ENCODE measurements at places on chromosomes 11 and 22.

DNA sequence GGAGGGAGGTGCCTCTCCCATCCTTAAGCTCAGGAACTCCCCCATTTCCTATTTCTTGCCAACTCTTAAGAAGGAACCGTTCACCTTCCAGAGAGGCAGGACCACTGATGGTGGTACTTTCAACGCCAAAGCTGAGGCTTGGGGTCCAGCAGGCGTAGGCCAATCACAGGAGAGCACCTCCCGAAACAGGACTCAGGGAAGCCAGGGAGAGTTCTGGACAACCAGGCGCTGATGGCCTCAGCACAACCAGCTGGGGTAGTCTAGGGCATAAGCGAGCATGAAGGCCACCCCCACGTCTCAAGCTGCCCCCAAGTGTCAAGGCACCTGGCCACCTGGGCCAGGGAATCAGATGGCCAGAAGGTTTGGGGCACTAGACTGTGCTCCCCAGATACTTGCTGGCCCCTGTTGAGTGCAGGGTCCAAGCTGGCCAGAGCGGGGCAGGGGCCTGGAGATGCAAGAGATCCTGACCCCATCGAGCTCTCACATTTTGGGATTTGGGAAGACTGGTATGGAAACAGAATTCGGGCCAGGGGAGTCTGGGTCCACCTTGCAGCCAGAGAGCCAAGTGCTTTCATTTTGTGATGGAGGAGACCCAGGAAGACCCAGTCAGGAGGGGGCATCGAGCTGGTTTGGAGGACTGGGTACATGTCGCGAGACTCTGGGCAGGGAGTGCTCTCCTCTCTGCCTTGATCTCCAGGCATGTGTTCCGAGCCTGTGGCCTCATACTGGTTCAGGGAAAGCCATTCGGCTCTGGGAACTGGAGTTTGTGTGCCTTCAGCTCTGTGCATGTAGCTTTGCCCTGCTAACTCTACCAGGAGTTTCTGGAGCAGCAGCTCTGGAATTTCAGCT, 926 bp downstream of the CD6 start:
- no peak for DNase-seq

GRCh38 chr11:102810950-102811660, 13.1 kb upstream of the MMP1 start:
- no peak for DNase-seq

GRCh38 chr11:102115557-102115956, 5.3 kb downstream of the YAP1 start:
- DNase-seq: no peak

GRCh38 chr22:17853073-17853472, 78.8 kb upstream of the BID start:
- DNase-seq: no peak

DNA sequence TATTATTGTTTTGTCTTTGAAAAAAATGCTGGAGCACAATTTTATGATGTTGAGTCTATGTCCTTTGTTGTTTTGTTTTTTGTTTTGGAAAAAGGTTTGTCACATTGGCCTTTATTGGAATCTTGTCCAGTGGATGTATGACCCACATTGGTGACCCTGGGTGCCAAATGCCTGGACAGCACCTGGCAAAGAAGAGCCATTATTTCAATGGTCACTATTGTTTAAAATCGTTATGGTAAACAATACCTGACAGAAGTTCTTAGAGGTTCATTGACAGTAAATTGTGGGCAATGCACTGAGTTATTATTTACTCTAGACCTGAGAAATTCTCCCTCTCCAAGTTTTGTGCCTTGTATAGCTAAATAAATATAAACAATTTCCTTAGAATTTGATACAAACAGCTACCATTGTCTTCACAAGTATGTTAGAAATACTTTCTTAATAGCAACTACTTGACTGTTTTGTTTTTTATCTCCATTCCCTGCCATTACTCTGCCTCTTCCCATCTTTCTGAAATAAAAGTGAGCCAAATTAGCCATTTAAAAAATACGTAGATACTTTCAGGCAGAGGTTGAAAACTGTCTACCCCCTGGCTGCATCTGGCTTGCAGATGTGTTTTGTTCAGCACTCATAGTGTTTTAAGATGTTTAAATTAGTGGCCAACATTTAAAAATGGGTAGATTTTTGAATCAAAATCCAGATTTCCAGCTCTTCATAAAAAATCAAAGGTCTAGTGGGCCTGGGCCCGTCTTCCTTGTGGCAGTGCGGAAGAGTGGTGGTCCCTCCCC, 39.9 kb downstream of the BMAL1 start:
- no peak for DNase-seq

GRCh38 chr11:124167826-124168231, 15.3 kb upstream of the OR10D3 start:
- no peak for DNase-seq

GRCh38 chr11:66051371-66051765, 796 bp upstream of the SF3B2 start:
- DNase-seq: no peak

DNA sequence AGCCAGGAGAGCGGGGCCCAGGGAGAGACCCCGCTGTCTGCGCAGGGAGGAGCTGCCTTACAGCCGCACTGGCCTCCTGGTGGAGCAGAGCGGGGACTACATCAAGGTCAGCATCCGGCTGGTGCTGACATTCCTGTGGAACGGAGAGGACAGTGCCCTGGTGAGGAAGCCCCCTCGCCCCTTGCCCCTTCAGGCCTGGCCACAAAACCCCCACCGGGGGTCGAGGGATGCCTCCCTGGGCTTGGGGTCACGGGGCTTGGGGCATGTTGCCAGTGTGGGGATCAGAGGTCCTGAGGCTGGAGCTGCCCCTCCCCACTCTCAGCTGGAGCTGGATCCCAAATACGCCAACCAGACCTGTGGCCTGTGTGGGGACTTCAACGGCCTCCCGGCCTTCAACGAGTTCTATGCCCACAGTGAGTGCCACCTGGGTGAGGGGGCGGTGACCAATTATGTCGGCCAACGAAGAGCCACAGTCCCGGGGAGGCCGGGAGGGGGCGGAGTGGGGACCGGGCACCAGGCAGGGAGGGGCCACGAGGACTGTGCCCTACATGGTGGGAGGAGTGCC, 4.2 kb downstream of the MUC5B start:
- no peak for DNase-seq

- no peak for DNase-seq
These were observed 69.9 kb downstream of the MPPED1 start for GRCh38 chr22:43481568-43482317.

- DNase-seq: no peak
These were observed 1.3 kb upstream of the SCUBE1 start for GRCh38 chr22:43344520-43344787.

GRCh38 chr11:74233683-74234082, 62.6 kb downstream of the PPME1 start:
- DNase-seq: no peak

DNA sequence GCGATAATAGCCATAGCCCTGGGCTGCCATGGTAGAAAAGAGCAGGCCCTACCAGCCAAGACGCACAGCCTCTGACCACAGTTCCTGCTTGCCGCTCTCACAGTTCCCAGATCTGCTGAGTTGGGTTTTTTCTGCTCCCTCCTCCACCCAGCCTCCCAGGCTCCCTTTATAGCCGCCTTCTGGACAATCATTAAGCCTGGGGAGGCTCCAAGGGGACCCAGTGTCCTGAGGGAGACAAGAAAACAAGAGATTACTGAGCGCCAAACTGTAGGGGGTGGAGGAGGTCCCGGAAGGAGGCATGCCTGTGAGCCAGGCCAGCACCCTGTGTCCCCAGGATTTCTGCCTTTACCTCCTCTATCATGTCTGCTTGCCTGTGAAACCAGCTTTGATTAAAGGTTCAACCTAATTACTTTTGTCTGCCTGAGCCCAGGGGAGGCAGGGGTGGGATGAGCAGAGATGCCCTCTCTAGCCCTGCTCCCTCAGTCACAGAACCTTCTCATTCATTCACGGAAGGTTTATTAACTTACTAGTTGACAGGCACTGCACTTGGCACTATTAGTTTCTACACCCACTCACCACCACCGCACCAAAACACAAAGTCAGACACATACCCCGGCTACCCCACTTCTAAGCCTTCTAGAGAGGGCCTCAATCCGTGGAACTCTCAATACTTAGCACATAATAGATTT, 1.2 kb downstream of the SLC37A4 start:
- no peak for DNase-seq

DNA sequence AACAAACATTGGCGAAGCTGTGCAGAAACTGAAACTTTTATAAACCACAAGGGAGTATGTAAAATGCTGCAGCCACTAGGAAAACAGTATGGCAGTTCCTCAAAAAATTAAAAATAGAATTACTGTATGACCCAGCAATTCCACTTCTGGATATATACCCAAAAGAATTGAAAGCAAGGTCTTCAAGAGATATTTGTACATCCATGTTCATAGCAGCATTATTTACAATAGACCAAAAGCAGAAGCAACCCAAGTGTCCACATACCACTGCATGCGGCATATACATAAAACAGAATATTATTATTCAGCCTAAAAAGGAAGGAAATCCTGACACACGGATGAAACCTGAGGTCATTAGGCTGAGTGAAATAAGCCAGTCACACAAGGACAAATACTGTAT, 85.8 kb downstream of the RELT start:
- no peak for DNase-seq

- no peak for DNase-seq
These were observed 1.1 kb downstream of the SLC43A3 start for GRCh38 chr11:57425565-57426438.

GRCh38 chr11:100890789-100891188, 203.7 kb downstream of the ARHGAP42 start:
- DNase-seq: no peak

DNA sequence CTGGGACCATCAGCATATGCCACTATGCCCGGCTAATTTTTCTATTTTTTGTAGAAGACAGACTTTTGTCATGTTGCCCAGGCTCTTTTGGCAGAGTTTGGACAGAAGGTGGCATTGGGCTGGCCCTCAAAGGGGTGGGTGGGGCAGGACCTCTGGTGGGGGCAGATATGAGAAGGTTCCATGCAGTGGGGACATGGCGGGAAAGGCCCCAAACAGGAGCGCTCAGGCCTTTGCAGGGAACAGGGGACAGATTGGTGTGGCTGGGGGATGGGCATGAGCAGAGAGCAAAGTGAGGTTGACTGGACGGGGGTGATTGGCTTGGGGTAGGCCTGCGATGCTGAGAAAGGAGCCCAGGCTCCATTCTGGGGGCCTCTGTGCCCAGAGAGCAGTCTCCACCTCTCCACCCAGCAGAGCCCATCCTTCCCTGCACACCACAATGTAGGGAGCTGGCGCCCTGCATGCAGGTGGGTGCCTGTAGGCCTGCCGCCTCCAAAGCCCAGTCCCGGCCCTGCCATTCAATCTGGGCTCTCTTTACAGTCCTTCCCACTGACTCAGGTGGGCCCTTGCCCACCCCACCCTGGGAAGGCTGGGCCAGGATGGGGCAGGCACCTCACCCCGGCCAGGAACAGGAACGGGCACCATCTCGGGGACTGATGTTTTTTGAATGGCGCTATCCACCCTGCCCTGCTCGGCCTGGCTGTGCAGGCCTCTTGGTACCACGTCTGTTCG, 98.7 kb downstream of the MORC2 start:
- DNase-seq: no peak

All from NCI-H2029 treated with DMSO at 0.1 percent for 48 hours (cell line).